ENCODE measurements at places on chromosomes 3 and 15. TPM values are rescaled to one million over a fixed set of nuclear protein-coding genes. Genes with fewer than 3 reads are reported as not detected.

The C2CD4A gene
- polyA plus RNA-seq, result not detected

The SI gene
- not detected for polyA plus RNA-seq

- no peak for DNase-seq
- H3K4me3 ChIP-seq, result no peak overlapping the region
- no peaks in the 10 kb centered on the region for H3K4me1 ChIP-seq
- no peak overlapping the region for H3K27ac ChIP-seq
Measured at GRCh38 chr15:51588966-51589365, 33.6 kb downstream of the DMXL2 start.

GRCh38 chr3:139491027-139491700, 14.8 kb upstream of the RBP2 start:
- no peak overlapping the region for H3K4me3 ChIP-seq
- H3K27ac ChIP-seq, result no peak overlapping the region
- no peaks in the 10 kb centered on the region for H3K27me3 ChIP-seq
- peaks cover 42% of the 10 kb centered on the region for H3K36me3 ChIP-seq

GRCh38 chr15:80609091-80609490, 86.0 kb upstream of the ABHD17C start:
- no peak for DNase-seq
- peaks cover 16% of the 10 kb centered on the region for H3K27me3 ChIP-seq
- no peaks in the 10 kb centered on the region for H3K36me3 ChIP-seq
- H3K27ac ChIP-seq, result no peak overlapping the region

DNA sequence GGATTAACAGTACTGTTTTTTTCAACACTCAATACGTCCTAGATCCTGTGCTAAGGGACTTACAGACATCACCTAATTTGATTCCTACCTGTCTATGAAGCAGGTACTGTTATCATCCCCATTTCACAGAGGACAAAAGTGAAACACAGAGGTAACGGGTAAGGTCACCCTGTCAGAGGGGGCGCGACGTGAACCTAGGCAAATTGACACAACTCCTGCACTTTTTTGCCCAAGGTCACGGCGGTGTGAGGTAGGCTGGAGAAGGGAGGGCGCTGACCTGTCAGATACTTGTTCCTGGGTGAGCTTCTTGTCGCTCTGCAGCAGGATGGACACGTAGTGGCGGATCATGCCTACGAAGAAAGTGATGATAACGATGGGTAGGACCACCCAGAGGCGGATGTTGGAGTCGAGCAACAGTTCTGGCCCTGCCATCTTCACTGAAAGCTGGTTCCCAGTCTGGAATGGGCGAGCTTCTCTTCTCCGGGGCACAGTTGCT, 363 bp downstream of the EMC3 start:
- H3K36me3 ChIP-seq, result no peaks in the 10 kb centered on the region
- H3K4me3 ChIP-seq, result peak overlapping the region; percentile 100
- H3K27ac ChIP-seq, result peak overlapping the region; percentile 100
- H3K27me3 ChIP-seq, result no peaks in the 10 kb centered on the region

The SLC2A2 gene
- polyA plus RNA-seq, result not detected

DNA sequence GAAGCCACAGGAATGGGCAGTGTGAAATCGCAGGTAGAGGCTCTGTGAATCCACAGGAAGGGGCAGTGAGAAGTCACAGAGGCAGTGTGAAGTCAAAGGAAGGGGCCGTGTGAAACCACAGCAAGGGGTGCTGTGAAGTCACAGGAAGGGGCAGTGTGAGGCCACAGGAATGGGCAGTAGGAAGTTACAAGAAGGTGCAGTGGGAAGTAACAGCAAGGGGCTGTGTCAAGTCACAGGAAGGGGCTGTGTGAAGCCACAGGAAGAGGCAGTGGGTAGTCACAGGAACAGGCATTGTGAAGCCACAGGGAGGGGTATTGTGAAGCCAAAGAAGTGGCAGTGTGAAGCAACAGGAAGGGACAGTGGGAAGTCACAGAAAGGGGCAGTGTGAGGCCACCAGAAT, 34.1 kb downstream of the GASK1A start:
- no peaks in the 10 kb centered on the region for H3K27me3 ChIP-seq
- H3K27ac ChIP-seq, result no peak overlapping the region
- no peak overlapping the region for H3K4me3 ChIP-seq
- no peaks in the 10 kb centered on the region for H3K36me3 ChIP-seq
